ENCODE measurements at places on chromosomes 13 and 19. TPM values are rescaled to one million over a fixed set of nuclear protein-coding genes. Genes with fewer than 3 reads are reported as not detected.

DNA sequence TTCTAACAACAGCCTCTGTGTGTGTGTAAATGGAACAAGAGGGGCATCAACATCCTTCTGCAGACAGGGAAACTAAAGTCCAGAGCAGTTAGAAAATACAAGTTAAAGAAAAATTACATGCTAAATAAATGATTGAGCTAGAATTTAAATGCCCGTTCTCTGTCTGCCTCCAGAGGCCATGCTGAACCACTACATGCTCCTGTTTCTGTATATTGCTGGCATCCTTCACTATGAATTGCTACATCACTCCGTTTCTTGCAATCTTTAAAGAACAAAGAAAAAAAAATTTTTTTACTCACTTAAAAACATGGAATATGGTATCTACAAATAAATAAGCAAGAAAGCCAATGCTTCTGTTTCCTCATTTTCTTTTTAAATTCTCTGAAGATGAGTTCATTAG, 47.9 kb downstream of the DCT start:
- no peak for DNase-seq

TBXA2R gene
- total RNA-seq, result 29.4 TPM

DNA sequence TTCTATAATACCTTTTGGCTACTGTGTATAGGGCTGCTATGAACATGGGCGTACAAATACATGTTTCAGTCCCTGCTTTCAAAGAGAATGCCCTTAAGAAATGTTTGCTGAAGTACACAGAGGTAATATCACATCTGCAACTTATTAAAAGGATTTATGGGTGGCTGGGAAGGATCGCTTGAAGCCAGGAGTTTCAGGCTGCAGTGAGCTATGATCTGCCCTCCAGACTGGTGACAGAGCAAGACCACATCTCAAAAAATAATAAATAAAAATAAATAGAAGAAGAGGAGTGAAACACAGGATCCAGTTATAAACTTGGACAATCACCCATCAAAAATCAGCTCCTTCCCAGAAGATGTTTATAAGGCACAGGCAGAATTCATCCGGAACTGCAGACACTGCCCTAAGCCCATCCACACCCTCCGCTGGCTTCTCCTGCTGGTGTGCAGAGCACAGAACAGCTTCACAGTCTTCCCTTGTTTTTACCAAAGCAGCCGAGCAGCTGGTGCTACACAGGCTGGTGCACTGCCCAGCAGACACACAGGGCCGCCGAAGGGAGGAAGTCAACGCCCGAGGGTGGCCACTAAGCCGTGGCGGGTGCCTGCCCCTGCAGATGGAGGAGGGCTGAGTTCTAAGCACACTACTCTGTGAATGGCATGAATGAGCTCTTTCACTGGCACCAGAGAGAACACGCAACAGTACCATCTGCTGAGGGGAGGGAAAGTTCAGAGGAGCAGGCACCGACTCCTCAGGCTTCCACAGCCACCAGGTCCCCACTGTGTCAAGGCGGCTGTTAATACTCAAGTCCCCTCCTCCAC, 44.0 kb downstream of the BRD4 start:
- no peak for DNase-seq

LRRC4B gene
- 13.7 TPM for total RNA-seq

DNA sequence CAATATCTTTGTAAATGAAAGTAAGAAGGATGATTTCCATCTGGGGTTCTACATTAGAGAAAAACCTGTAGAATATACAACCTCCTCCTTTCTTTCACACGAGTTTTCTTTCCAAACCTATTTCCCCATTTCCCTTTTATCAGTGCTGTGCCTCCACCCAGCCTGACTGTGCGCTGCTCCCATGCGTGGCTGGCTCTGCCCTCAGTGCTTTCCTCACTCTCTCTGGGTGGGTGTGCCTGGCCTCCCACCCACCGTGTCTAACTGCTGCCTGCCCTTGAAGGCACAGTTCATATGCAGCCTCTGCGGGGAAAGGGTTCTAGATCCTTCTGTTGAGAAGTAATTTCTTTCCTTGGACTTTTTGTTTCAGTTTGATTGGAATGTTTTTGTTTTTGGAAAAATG, 70.7 kb downstream of the PCCA start:
- DNase-seq, result no peak

GRCh38 chr13:85197431-85197830, 601.8 kb downstream of the SLITRK6 start:
- no peak for DNase-seq

EHD2 gene
- total RNA-seq, result 141 TPM

Measured in thoracic aorta (tissue), 2 donors.